ENCODE measurements at places on chromosomes 13 and 19.

- DNase-seq, result peak; percentile 77
These were observed 55.4 kb upstream of the UBL3 start for GRCh38 chr13:29905845-29906244.

DNA sequence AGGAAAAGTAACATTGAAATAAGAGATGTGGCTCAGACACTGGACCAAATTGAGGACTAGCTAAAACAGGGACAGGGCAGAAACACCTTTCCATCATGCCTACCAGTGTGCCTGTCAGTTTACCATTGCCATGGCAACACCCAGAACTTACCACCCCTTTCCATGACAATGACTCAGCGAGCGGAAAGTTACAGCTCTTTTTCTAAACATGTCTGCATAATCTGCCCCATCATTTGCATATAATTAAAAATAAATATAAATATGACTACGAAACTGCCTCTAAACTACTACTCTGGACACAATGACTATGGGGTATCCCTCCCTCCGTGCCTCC is 96.0 kb downstream of the UBL3 start:
- DNase-seq, result peak; percentile 45

GRCh38 chr13:29530901-29531300 is 64.6 kb downstream of the SLC7A1 start:
- no peak for DNase-seq

GRCh38 chr19:16890461-16891184 is 1.8 kb downstream of the F2RL3 start:
- no peak for DNase-seq

GRCh38 chr19:8036434-8037099 is 16.0 kb upstream of the CCL25 start:
- DNase-seq, result no peak

Measured in choroid plexus epithelial cell (primary cell).